ENCODE measurements at places on chromosomes 1 and 21. TPM values are rescaled to one million over a fixed set of nuclear protein-coding genes. Genes with fewer than 3 reads are reported as not detected.

The DARS2 gene
- total RNA-seq = 16.9 TPM

The JTB gene
- total RNA-seq = 56.7 TPM

The TSSK3 gene
- total RNA-seq = not detected

The TNNI3K gene
- 22.8 TPM for total RNA-seq

The LRRC39 gene
- 8.8 TPM for total RNA-seq

The CD1E gene
- not detected for total RNA-seq

The ANKRD65 gene
- total RNA-seq = 1.6 TPM

All from parietal lobe (tissue), 2 donors.